ENCODE measurements at places on chromosomes 11 and 22.

GRCh38 chr22:50530877-50531545 is 1.2 kb upstream of the TYMP start:
- DNase-seq = no peak

DNA sequence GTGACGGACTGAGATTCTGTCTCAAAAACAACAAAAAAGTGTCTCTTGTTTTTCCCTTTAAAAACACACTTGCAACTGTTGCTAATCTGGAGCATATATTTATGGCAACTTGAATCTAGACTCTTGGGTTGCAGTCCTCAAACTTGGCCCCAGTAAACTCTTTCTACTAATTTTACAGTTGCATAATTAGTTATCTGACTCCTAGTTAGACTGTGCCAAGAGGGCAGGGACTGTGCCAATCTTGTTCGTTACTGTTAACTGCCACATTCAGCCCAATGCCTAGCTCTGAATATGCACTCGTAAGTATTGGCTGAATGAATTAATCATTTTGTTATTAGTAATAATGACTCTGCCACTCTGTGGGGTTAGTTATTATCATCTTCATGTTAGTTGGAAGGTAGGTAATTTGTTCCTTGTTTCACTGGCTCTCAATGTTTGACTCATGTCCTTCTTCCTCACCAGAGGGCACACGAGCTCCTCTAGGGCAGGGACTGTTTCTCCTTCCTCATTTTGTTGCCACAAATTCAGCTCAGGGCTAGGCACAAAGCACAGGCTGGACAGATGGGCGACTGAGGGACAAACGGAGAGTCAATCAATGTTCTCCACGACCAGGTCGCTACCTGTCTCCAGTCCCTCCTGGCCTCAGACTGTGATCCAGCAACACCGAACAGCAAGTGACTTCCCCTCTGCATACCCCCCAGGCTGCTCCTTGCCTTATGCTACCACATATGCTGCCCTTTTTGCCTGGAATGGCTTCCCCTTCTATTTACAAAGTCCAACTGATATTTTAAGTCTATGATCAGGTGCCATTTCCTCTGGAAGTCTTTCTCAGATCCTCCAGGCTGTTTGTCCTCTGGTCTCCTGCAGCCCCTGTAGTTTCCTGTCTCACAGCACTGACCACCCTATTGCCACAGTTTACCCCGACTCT is 9.0 kb downstream of the CLPB start:
- DNase-seq = no peak

- no peak for DNase-seq
These were observed 185.1 kb downstream of the CWF19L2 start for GRCh38 chr11:107272561-107272960.

GRCh38 chr22:46417769-46418168 is 82.3 kb downstream of the TRMU start:
- DNase-seq = no peak

DNA sequence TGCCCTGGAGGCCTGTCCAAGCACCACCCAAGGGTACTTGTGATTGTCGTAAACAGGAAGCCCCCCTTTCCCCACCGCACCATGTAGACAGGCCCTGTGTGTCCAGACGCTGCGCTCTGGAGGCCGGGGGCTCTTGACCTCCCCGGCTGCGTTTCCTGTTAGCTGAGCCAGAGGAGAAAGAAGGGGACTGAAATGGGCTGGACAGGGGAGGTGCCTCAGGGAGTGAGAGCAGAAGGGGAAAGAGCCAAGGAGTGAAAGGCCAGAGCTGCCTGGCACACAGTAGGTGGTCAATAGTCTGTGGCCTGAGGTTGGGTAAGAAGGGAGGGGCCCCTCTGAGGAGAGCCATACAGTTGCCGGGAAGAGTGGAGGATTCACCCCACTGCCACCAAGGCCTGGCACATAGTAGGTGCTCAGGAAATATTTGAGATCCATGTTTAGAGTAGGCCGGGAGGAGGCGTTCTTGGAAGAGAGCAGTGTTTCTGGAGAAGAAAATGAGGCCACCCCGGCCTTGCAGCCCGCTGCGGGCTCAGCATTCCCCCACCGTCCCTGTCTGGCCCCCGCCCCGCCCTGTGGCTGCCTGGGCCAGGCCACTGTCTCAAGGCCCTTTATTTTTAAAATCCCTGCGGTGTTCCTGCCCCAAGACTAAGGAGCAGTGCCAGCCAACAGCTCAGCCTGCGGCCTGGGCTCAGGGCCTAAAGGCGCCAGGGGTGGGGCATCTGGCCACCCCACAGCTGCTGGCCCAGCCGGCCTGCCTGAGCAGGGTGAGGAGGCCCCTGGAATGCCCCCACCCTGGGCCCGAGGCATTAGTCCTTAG is 13.6 kb upstream of the CDC42EP1 start:
- DNase-seq = no peak

DNA sequence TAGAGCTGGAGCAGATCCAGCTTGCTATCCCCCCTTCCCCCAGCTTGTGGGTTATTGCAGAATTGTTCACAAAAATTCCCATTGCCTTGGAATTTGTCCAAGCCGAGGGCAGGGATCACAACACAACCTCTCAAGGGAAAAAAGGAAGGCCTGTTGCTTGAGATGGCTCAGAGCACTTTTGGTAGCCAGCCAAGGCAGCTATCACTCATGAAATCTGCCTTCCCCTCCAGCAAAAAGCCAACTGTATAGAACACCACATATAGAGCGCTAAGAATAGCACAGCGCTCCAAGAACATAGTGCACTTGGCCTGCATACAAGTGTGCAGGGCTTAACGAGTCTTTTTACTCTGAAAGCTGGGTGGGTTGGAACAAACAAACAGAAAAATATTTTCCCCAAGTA is 46.2 kb downstream of the FAM83F start:
- DNase-seq = no peak

- DNase-seq = no peak
These were observed 15.0 kb upstream of the DNAJB7 start for GRCh38 chr22:40876907-40877306.

- no peak for DNase-seq
These were observed 66.4 kb upstream of the SLC22A12 start for GRCh38 chr11:64524534-64525042.

- no peak for DNase-seq
These were observed 4.1 kb downstream of the SUN2 start for GRCh38 chr22:38751422-38752346.

GRCh38 chr11:75717608-75718418 is at the start of gene MOGAT2:
Gene MOGAT2, plus strand, starts transcription at chr11:75717838. Its CDS starts 51 bp downstream, at chr11:75717889.
- DNase-seq = no peak

DNA sequence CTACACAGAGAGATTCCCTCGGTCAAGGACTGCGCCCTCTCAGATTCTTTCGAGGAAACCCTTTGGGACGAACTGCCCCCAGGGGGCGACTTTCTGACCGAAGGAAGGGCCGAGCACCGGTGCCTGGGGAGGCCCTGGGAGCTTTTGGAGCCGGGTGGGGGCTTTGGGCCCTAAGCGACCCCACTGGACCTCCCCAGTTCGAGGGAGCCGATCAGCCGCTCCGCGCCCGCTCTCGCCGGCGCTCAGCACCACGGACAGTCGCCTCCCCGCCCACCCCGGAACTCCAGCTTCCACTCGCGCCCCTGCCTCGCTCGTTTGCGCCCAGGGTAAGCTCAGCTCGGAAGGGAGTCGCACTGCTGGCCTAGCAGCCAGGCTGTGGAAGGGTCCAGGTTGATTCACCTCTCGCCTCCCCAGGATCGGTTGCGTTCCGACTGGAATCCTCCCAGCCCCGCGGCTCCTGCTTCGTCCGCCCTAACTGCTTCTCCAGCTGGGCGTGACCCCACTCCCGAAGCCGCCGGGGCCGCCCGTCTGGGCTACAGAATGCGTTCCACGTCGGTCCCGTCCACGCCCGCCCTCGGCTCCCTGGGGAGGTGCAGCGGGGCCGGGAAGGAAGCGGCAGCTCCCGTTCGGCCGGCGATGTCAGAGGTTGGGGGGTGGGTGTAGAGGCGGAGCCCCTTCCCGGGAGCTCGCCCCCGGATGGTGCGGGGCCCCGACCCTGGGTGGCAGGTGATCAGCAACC is 428 bp downstream of the SCN3B start:
- no peak for DNase-seq

DNA sequence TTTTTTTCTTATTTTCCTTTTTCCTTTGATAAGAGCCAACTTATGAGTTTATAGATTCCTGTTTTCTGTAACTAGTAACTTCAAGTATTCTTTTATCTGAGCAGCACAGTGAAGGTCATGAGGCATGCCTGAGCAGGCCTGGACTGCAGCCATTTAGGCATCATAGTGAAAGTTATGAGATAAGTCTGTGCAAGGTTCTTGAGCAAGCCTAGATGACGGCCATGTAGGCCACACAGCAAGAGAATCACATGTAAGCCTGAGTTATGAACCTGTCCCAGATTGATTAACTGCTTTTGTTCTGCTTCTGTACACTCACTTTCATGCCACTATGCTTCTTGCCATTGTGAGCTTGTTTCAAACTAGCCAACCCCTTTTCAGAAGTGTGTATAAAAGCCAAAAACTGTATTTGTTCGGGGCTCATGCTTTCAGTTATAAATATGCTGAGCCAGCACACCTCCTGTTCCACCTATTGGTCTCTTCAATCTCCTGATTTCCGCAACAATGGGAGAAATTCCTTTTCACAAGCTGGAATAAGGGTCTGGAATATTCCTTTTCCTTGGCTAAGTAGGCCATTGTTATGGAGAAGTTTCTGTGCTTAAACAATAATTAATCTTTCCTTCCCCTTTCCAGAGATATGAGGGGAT is 745.7 kb downstream of the FAM181B start:
- DNase-seq = no peak

GRCh38 chr11:60370811-60371298 is 7.5 kb upstream of the MS4A7 start:
- DNase-seq = no peak

- no peak for DNase-seq
These were observed 296.5 kb downstream of the KIRREL3 start for GRCh38 chr11:126704096-126704495.

GRCh38 chr11:82303671-82304070 is 430.0 kb downstream of the FAM181B start:
- DNase-seq = no peak

GRCh38 chr11:60858236-60858635 is 2.5 kb upstream of the PTGDR2 start:
- DNase-seq = no peak

GRCh38 chr22:41498303-41498835 is 29.5 kb downstream of the ACO2 start:
- DNase-seq = no peak

DNA sequence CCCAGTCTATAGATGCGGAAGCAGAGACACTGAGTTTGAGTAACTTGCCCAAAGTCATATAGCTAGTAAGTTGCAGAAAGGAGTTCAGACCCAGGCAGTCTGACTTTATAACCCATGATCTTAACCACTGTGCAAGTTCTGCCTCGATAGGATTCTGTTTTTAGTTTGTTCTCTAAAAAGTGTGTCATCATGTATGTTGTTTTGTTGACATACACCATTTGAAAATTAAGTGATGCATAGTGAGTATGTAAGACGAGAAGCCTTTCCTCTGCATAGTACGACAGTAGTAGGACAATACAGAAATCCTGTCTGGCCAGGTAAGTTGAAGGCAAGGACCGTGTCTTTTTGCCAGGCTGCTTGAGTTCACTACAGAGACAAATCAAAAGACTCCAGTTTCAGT is 3.3 kb downstream of the ZC3H12C start:
- DNase-seq = no peak

GRCh38 chr22:18109410-18110193 is 1.0 kb upstream of the TUBA8 start:
- no peak for DNase-seq

- DNase-seq = no peak
These were observed 40.6 kb downstream of the MUC6 start for GRCh38 chr11:995752-996420.

DNA sequence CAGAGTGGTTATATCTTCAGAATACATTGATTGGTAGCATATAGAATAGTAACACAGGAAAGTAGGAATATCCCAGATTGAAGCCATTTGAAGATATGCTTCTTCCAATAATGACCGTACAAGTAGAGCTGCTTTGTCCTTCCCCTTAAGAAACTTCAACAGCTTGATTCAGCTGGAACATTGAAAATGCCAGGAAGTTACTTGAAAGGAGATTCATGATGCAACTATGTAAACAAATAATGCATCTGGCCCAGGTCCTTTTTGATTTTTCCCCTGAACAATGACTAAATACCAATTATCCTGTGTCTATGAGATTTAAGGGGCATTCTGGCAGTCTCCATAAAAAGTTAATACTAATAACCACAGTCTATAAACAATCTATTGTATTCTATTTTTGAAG is 3.0 kb downstream of the DKK3 start:
- DNase-seq = no peak

- DNase-seq = no peak
These were observed 1013.9 kb downstream of the TBC1D22A start for GRCh38 chr22:47776329-47776728.

DNA sequence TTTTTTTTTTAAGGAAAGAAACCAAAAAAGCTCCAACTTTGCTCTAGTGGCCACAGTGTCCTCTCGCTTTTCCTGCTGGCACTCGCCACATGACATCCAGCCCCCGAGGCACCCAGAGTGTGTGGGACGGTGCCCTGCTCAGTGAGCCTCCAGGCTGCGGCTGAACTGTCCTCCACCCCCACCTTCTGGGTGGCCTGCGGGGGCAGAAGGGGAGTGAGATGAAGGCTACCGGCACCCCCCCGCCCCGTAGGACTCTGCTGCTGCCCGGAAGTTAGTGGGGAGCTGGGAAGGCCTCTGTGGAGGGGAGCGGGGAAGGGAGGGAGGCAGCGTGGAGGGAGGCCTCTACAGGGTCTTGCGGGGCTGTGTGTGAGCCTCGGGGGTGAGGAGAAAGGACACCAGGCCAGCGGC is 264.4 kb downstream of the CTTN start:
- DNase-seq = no peak

GRCh38 chr22:41919357-41920224 is 4.7 kb upstream of the SHISA8 start:
- DNase-seq = no peak

GRCh38 chr11:8257003-8257664 is 6.5 kb downstream of the LMO1 start:
- DNase-seq = no peak

DNA sequence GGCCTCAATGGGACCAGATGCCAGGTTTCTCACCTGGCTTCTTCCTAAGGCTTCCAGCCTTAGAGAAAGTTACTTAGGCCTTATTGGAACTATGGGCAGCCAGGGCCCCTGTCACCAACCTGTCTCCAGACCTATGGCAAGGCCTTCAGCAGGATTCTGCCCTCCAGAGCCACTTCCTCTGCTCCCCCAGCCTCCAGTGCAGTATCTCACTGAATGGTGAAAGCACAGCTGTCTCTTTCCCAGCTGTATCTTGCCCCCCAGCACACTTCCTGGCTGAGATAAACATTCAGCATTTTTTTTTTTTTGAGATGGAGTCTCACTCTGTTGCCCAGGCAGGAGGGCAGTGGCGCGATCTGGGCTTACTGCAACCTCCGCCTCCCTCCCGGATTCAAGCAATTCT is 1.5 kb downstream of the SLC2A11 start:
- no peak for DNase-seq

Measured in stimulated activated CD4-positive, alpha-beta T cell treated with anti-CD3 and anti-CD28 coated beads, Interleukin-1b, Interleukin-23, amount 100 ng/mL, for 24 hours (primary cell).